ENCODE measurements at places on chromosomes 13 and 19.

DNA sequence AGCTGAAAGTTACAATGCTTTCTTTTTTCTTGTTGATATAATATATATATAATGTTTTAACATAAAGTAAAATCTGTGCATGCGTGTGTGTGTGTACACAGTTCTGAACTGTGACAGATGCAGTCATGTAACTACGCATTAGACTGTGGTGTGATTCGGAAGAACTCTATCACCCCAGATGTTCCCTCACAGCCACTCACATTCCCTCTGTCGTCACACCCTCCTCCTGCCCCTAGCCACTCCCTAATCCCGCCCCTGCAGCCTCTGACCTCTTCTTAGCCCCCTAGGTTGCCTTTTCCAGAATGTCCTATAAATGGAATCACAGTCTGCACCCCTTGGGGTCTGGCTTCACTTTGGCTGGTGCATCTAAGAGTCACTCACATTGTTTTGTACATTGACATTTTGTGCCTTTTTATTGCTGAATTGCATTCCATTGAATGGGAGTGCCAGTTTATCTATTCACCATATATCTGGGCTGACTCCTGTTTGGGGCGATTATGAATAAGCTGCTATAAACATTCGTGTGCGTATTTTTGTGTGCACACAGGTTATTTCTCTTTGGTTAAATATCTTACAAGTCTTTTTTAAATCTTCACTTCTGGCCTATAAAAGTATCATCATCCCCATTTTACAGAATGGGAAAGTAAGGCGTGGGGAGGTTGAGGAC is 20.4 kb downstream of the DHRS12 start:
- no peak for DNase-seq

GRCh38 chr13:49302817-49303216 is 55.1 kb downstream of the CDADC1 start:
- no peak for DNase-seq

GRCh38 chr19:13396250-13397080 is 109.8 kb downstream of the CACNA1A start:
- peak; percentile 60 for DNase-seq

GRCh38 chr19:4297901-4298809 is 4.0 kb downstream of the TMIGD2 start:
- no peak for DNase-seq

DNA sequence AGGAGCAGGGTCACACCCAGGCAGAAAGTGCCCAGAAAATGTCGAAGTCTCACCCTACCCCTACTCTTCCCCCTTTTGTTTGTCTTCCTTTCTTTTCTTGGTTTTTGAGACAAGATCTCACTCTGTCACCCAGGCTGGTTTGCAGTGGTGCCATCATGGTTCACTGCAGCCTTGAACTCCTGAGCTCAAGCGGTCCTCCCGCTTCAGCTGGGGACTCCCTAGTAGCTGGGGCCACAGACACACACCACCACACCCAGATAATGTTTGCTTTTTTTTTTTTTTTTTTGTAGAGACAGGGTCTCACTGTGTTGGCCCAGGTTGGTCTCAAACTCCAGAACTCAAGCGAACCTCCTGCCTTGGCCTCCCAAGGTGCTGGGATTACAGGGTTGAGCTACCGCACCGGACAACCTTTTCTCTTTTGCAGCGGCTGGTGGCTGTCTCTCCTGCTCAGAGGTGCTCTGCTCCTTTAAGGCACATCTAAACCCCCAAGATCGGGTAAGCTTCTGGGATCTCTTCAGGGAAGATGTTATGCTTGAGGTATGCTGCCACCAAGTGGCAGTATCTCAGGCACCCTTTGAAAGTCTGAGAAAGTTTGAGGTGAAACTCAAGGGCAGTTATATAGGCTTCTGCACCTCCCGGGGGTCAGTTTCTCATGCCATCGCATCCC is 22.4 kb upstream of the EBI3 start:
- peak; percentile 59 for DNase-seq

- DNase-seq = no peak
Measured at GRCh38 chr13:113959198-113959597, 14.7 kb downstream of the C13orf46 start.

GRCh38 chr13:33776239-33776881 is 41.6 kb upstream of the RFC3 start:
- DNase-seq = no peak

DNA sequence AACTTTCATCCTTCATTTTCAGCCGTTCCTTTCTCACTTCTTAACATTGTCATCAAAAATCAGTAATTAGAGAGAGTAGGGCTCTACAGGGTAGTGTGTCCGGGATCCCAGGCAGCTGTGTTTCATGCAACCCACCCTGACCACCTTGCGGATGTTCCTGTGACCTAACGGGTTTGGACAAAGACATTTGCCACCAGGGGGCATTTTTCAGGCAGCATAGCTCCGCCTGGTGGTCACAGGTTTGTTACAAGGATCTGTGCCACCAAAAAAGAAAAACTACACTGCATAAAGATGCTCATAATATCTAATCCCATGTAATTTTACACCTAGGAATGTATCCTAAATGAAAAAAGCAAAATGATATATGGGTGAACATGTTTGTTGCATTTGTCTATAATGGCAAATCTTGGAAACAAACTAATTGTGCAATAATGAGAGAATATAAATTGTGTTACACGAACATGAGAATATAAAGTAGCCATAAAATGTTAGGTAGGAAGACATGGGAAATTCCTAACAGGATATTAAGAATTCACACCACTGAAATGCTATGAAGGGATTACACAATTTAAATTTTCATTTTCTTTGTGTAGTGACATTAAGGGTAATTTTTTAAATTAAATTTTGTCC is 123.0 kb downstream of the SLC7A1 start:
- peak; percentile 59 for DNase-seq

DNA sequence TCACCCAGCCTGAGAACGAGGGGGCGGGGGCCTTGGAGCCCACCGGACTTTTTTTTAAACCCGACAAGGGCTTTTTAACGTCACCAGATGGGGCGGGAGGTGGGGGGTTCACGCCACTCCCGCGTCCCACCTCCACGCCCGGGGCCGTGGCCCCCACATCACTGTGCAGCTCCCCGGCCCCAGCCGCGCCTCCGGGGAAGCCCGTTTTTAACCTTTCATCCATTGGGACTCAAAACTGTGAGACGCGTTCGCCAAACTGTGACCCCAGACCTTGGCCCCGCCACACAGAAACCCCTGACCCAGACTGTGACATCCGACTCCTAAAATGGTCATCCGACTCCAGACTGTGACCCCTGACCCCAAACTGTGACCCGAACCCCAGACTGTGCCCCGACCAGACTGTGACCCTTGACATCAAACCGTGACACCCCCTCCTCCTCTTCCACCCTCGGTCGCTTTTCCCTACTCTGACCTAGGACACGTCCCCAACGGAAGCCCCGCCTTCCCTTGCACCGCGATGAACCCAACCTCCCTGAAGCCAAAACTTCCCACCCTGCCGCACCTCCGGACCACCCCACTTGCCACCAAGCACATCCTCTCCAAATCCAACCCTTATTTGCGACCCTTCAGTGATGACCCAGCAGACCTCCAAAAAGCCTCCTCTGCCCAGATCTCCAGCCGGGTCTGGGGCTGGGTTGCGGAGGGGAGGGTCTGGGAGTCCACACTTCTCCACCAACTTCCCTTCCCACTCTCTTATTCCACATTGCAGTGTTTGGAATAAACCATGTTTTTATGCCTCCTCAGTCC is 1.5 kb upstream of the GRWD1 start:
- DNase-seq = no peak

GRCh38 chr19:10389863-10390262 is 9.5 kb upstream of the TYK2 start:
- DNase-seq = no peak

- DNase-seq = peak; percentile 36
Measured at GRCh38 chr19:3061182-3062161, 823 bp downstream of the TLE5 start.

GRCh38 chr13:95603887-95604555 is 40.5 kb downstream of the DZIP1 start:
- DNase-seq = no peak

DNA sequence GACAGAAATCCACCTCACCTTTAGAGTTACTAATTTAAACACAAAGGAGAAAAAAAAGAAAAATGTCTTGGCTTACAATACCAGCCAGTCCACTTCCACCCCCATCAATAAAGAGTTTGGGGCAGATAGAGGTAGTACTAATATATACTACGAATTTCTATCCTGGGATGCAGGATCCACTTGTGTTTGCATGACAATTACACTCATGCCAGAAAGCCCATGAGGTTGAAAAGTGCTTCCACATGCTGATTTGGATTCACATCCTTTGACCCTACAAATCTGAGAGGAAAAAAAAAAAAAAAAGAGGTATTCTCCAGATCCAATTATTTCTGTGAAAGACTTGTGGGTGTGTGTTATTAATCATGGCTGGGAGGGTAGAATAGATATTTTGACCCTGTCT is 335.2 kb downstream of the SLITRK1 start:
- no peak for DNase-seq

DNA sequence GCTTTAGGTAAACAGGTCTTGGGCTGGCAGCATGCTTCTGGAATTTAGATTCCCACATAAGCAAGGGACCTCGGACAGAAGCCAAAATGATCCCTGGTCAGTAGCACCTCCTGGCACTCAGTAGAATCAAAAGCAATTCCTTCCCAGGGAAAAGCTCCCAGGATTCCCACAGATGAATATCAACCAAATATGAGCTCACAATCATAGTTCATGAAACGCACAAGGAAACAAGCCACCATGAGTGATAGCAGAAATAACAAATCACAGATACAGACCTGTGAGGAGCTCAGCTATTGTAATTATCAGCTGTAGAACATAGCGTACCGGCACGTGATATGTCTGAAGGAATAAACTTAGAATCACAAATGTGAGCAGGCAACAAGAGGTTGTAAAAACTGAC is 21.8 kb upstream of the PLAUR start:
- DNase-seq = no peak

DNA sequence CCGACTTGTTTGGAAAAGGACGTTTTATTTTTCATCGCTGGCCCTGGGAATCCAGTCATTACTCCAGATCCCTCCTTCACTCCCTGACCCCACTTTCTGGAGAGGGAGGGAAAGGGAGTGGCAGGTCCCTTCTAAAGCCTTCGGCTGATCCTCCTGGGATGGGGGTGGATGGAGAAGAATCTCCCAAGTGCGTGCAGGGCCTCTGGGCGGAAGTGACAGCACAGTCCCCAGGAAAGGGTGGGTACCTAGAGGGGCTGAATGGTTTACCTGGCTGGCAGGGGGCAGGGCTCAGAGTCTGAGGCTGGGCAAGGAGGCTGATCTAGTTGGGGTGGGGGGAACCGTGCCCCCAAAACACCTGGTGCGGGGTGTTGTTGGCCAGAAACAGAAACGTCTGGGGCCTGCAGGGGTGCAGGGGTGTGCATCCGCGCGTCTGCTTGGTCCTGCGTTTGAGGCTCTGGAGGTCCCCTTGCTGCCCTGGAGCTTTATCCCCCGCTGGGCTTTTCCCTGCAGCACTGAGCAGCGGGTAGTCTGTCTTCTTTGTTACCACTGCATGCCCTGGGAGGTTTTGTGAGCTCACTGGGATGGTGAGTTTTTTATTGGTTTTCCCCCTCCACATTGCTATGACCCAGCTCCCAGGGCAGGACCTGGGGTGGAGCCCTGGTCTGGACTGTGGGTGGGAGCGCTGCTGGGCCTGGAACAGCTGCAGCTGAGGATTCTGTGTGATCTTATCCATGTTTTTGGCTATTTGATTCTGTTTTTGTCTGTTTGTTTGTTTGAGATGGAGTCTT is 3.0 kb upstream of the ZNF628 start:
- DNase-seq = peak; percentile 56

DNA sequence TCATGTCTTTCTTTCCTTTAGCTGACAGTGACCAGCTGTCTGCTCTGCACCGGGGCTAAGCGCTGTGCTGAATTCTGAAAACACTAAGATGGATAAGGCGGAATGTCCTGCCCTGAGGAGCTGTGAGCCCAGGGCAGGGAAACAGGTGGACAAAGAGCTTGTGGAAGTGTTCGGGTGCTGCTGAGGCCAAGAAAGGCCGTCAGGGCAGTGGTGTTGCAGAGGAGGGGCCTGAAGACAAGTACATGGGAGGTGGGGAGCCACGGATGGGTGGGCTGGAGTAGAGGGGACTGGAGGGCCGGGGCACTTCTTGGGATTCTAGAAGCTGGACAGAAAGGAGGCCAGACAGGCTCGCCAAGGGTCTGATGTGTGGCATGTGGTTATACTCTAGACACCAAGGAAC is 66.2 kb upstream of the GPR183 start:
- DNase-seq = no peak

GRCh38 chr13:93948162-93948922 is 531.1 kb downstream of the DCT start:
- no peak for DNase-seq

GRCh38 chr19:19385131-19385895 is 20.2 kb upstream of the GATAD2A start:
- peak; percentile 98 for DNase-seq

DNA sequence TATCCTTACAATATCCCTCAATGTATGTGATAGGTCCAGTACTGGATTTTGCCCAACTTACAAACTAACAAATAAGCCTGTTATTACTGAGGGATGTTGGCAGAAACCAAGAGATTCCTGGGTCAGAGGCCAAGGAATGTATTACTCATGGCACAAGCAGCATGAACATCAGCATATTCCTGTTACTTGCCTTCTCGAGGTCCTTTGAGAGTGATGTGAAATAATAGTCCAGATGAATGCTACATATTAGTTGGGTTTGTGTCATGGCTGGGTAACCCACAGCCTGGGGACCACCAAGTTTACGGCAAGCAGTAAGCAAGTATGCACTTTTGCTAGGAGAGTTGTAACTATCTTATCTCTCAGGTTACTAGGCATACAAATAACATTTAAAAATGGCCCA is 384.5 kb upstream of the GPC6 start:
- peak; percentile 81 for DNase-seq

GRCh38 chr13:83881140-83881684 is 1.1 kb downstream of the SLITRK1 start:
- no peak for DNase-seq

- no peak for DNase-seq
Measured at GRCh38 chr19:13610039-13610691, 103.9 kb upstream of the CACNA1A start.

DNA sequence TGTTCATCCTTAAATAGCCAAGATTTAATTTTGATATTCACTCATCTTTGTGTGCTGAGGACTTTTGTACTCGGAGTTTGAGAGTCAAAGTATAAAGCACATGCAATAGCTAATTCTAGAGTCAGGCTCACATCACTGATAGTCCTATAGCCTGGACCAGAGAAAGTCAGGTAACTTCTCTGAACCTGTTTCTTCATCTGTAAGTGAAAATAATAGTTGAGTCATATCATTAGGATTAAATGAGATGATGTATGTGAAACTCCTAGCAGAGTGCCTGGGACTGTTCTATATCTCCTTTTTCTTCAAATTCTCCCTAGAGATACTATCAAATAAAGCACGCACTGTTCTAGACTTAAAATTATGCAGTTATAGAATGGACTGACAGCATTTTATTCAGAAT is 9.0 kb downstream of the CHAMP1 start:
- no peak for DNase-seq

Data from ACHN (cell line).